ENCODE measurements at places on chromosomes 6 and 20.

GRCh38 chr6:167324111-167324510, 775 bp upstream of the TTLL2 start:
- no peak for DNase-seq

GRCh38 chr6:42078386-42078785, 28.1 kb downstream of the TAF8 start:
- no peak for DNase-seq

- DNase-seq = peak; percentile 95
Observed at GRCh38 chr6:74606582-74607071, 599.2 kb downstream of the COL12A1 start.

GRCh38 chr6:136955123-136955522, 33.0 kb downstream of the SLC35D3 start:
- no peak for DNase-seq

GRCh38 chr6:156890627-156891314, 113.6 kb downstream of the ARID1B start:
- peak; percentile 28 for DNase-seq

DNA sequence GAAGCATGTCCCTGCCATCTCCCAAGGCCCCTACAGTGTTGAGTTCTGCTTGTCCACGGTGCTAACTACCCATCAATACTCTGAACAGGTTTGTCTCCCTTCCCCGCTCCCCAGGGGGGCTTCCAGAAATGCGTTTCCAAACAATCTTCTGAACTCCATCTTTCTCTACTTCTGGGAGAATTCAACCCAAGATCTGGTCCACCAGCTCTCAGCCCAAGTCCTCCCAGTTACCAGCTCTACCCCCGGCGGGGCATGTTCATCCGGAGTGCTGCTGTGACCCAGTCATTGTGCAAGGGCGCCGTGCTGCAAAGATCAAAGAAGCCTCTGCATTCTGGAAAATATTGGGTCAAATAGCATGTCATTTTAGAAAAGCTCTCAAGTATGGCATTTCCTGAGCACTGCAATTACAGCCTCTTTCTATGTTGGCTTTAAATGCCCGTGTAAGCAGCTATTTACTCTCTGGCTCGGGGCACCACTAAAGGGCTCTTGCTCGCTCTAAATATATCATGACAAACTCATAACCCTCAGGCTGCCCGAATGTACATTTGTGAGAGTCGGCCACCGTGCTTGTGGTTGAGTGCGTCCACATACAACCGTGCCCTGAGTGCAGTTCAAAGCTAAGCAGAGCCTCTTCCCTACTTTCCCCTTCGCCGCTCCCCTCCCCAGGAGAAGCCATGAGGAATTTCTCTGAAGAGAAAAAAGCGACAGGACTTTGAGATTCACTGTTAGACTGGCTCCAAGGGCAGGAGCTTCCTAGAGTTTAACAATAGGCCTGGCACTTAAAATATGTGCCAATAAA, 71.6 kb downstream of the BANF2 start:
- DNase-seq = peak; percentile 59

All from choroid plexus epithelial cell (primary cell).